ENCODE measurements at places on chromosomes 7 and 10.

DNA sequence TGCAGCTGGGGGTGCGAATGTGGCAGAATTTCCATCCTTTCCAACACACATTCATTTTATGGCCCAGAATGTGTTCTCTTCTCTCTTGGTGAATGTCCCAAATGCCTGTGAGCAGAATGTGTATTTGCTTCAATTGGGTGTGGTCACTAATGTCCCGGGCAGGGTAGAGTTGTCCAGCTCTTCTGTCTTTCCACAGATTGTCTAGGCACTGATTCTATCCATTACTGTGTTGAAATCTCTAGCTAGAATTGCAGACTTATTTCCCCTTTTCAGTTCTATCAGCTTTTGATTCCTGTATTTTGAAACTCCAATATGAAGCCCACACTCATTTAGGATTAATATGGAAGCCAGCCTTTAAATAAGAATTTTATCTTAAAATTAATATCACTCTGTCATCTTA is 14.0 kb upstream of the AKR1E2 start:
- DNase-seq, result no peak

GRCh38 chr7:55339033-55340000 is 25.8 kb upstream of the LANCL2 start:
- DNase-seq, result no peak

DNA sequence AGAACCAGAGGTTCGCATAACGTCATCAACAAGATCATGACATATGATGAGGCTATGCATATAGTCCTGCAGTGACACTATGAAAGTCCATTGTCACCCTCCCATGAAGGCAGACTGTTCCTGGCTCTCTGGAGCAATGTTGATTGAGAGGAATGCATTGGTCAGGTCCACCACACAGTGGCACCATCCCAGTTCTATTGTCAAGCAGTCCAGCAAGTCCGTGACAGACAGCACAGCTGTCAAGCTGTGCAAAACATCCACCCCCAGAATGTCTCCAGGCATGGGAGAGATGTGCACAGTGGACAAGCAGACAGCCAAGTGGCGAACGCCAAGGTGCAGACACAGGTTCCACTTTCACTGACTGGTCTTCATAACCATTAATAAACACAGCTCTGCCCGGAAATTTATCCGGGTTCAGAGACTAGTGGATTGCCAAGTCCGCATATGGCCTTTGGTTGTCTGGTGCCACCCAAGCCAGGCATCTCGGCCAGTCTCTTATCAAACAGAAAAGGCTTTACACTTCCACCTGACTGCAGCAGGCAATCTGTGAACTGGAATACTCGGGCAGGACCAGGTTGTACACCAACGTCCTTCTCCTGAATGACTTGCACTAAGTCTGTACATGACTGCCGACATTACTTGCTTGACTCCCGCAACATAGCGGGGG is 7.2 kb downstream of the RNF133 start:
- DNase-seq, result no peak

- DNase-seq, result peak; percentile 30
Observed at GRCh38 chr7:152336754-152337368, 98.9 kb downstream of the KMT2C start.

GRCh38 chr7:96669812-96670211 is 39.8 kb downstream of the SEM1 start:
- no peak for DNase-seq

DNA sequence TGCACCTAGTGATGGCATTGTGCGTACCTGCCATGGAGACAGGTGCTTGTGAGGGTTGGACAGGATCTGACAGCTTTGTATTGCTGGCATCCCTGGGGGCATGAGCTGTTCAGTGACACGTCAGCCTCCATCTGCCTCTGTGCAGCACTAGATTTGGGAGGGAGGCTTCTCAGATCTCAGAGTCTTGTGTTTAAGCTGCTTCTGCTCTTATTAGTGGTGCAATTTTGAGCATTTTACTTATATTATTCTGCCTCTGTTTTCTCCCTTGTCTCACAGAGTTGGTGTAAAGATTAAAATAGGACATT is 5.1 kb downstream of the ARHGAP22 start:
- DNase-seq, result no peak

DNA sequence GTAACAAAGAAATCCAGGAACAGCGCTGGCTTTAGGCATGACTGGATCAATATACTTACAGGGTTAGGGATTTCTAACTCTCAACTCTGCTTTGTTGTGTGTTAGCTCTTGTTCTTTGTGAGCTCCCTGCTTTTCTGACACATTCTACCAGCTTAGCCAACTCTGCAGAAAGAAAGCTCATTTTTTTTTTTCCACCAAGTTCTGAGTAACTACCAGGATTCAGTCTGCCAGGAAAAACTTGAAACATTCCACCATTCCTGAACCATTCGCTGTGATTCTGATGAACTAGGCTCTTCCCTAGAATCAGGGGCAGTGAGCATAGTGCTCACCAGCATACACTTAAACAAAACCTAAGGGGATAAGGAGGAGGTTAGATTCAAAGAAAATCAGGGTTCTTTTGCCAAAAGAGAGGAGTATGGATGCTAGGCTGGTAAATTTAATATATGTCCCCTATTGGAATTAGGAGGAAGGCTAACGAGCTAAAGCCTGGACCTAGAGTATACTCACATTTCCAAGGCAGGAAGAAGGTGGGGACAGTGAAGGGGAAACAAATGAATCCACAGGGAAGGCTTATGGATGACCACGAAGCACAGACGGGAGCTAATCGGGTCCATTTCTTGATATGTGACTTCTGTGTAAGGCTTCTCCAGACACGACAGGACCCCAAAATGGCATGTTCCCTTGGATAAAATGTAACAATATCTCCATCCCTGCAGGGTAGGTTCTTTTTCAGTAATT is 183.4 kb downstream of the PRKG1 start:
- no peak for DNase-seq

DNA sequence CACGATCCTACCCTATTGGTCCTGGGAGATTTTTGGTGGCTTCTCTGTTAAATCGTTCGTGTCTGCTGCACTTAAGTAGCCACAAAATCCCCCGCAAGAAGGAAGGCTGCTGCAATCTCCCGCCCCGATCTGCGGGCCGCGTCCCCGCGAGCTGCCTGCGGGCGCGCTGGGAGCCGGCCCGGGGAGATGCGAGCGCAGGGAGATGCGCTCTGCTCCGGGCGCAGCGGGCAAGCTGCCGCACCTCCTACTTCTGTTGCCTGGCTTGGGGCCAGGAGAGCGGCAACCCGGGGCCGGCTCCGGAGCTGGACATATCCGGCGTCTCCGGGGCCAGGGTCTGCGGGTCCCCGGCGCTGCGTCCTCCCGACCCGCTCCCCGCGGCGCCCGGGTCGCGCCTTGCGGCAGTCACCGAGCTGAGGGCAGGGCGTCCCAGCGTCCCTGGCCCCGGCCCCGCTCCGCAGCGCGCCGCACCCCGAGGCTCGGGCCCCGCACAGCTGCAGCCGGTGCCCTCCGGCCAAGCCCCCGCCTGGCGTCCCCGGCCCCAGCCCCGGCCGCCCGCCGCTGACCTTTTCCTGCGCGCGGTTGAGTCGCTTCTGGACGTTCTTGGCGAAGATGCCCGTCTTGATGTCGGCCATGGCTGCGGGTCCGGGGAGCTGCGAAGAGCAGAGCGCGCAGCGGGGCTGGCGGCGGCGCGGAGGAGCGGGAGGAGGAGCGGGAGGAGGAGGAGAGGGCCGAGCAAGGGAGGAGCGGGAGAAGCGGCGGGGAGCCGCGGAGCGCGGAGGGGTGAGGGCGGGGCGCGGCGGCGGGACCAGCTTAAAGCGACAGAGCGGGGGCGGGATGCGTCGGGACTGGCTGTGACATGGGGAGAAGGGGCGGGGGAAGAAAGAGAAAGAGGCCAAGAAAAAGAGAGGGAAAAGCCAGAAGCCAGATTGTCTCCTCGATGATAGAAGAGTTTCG is at the start of gene AMPH:
Gene AMPH (minus strand): TSS at position 654 of the 954 bp plus-strand sequence. CDS start 22 bp downstream, at position 632.
- peak; percentile 83 for DNase-seq

DNA sequence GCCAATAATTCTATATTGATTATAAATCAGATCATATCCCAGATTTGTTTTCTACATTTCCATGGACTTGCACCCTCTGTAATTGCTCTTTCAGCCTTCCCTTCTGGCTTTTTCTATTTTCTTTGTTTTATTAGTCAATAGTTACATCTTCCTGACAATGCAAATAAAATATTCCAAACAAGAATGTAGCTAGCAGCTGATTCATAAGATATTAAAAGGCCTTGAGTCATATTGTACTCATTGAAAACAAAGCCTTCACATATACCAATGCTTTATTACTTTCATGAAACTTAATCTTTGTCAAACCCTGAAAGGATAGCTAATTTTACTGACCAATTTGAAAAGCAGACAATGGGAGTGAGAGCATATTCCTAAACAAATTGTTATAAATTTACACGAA is 10.7 kb upstream of the SFMBT2 start:
- DNase-seq, result no peak

DNA sequence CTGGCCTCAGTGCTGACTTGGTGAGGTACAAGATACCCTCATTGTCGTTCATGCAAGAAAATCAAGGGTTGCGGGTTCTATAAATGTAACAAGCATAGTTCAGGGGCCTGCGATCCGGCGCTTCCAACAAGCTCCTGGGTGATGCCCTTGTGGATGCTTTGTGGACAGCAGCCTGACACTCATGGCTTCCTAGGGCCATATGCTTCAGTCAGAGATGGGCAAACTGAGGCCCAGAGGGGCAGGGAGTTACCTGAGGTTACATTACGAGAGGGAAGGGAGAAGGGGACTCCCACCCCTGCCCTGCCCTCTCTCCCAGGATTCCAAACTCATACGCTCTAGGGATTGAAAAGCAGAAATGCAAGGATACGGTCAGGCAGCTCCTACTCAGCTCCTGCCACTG is 296.3 kb upstream of the ZMIZ1 start:
- no peak for DNase-seq

- no peak for DNase-seq
Observed at GRCh38 chr7:155276800-155277375, 20.8 kb upstream of the INSIG1 start.

DNA sequence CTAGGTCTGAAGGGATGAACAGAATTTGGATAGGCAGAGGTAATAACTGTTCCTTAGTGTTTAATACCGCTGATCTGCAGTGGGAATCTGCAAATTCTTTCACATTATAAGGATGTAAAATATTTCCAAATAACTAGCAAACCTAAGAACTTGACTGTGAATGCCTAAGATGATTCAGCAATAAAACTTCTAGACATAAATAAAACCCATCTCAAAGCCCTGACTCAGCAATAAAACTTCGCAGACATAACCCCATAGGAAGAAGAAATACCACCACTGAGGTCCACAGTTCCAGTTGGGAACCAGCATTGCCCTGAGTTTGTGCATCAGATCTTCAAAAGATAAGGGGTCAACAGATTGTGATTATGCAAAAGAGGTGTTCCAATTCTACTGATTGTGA is 354.2 kb downstream of the GFRA1 start:
- no peak for DNase-seq

DNA sequence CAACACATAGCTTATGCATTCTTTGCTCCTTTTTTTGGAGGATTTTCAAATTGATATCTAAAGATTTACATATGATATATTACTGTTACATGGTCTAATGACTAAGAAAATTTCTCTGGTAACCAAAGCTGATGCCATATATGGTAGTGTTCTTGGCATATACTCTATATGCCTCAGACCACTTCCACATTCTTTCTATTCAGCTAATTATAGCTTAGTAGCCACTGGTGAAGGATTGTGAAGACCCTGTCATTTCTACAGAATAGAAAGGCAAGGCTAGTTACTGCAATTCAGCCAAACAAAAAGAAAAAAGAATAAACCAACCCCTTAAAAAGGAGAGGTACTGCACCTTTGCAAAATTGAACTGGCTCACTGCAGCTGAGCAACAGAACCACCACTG is 3.7 kb downstream of the PURB start:
- DNase-seq, result no peak

DNA sequence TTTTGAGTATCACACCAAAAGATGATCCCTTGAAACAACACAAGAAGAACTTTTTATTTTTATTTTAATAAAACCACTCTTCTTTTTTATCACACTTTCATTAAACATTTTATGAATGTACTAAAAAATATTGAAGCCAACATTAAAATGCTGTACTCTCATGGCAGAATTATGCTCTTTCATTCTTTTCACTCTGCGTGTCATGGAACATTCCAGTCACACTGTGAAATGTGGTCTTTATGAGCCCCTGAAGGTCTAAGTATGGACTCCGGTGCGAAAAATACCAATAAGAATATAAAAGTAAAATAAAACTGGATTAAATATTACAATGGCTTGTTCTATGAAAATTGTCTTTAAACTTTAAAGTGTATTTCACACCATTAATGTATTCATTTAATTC is 148.4 kb downstream of the TMEM26 start:
- no peak for DNase-seq

DNA sequence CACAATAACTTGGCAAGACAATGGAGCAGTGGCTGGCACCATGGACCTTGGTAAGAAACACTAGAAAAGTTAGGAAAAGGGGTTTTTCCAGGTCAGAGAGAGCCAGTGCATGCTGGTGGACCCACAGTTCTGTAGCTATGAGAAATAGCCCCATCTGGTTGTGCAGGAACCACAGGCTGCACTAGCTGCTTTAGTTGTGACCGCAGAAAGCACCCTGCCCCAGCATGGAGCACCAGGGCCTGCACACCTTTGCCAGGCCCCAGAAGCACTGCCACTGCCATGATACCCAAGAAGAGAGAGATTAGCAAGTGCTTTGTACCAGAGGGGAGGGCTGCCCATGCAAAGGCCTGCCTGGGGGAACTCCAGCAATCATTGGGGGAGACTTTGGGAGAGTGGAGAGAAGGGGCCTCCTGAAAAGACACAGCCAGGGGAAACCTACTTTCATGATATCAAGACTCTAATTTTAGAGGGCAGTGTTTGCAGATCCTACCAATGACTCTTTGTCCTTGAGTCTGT is 256.1 kb upstream of the C7orf33 start:
- no peak for DNase-seq

GRCh38 chr10:117275121-117275520 is 34.2 kb downstream of the SLC18A2 start:
- DNase-seq, result no peak

DNA sequence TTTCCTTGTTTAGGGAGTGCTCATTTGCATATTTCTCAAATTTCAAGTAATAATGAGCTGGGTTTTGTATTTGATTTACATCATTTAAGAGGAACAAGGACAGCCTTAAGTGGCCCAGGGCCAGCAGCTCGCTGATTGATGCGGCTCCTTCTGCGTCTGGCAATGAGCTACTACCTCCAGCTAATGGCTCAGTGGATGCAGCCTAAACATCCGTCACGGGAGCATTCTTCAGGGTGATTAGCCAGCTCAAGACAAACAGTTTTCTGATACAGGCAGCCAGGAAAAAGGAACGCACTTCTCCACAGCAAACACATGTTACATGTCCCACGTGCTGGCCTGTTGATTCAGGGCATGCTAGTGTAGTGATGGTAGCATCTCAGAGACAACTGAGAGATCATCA is 169.3 kb upstream of the TCERG1L start:
- DNase-seq, result no peak

DNA sequence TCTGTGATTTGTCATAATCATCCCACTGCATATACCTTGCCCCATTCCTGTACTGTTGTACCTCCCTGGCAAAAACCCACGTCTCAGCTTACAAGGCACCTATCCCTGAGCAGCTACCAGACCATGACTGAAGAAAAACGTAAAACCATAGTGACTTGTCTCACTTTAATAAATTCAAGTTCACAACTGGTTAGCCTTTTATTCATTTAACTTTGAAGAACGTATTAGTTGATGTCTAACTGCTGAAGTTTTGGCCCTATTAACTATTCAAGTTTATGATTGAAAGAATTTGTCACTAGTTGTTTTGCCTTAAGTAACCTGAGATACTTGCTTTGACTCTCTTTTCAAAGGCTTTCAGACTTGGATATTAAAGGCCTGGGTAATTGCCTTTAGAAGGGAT is 59.7 kb downstream of the GALNT11 start:
- no peak for DNase-seq

Data from NCI-H1417 (cell line).